ENCODE measurements at places on chromosomes 7 and 10. TPM values are rescaled to one million over a fixed set of nuclear protein-coding genes. Genes with fewer than 3 reads are reported as not detected.

The FAM25C gene
- total RNA-seq, result not detected

The MAPK8 gene
- 53.7 TPM for total RNA-seq

The PHYHIPL gene
- 0.69 TPM for total RNA-seq

The ZPBP gene
- not detected for total RNA-seq

The LBX1 gene
- total RNA-seq, result not detected

The CCAR1 gene
- 86.1 TPM for total RNA-seq

The PRLHR gene
- not detected for total RNA-seq

The INA gene
- total RNA-seq, result 0.23 TPM

The OR6B1 gene
- not detected for total RNA-seq

The CPXM2 gene
- total RNA-seq, result 0.33 TPM

The CCDC146 gene
- total RNA-seq, result 4.5 TPM

The JCAD gene
- total RNA-seq, result 234 TPM

The GCK gene
- not detected for total RNA-seq

The CTAGE6 gene
- not detected for total RNA-seq

The CD36 gene
- 3.8 TPM for total RNA-seq

The VSTM2A gene
- 1.2 TPM for total RNA-seq

The RELN gene
- 2.3 TPM for total RNA-seq

The SEMA3C gene
- 0.26 TPM for total RNA-seq

The PDAP1 gene
- 107 TPM for total RNA-seq

The CYP3A5 gene
- 0.69 TPM for total RNA-seq

DNA sequence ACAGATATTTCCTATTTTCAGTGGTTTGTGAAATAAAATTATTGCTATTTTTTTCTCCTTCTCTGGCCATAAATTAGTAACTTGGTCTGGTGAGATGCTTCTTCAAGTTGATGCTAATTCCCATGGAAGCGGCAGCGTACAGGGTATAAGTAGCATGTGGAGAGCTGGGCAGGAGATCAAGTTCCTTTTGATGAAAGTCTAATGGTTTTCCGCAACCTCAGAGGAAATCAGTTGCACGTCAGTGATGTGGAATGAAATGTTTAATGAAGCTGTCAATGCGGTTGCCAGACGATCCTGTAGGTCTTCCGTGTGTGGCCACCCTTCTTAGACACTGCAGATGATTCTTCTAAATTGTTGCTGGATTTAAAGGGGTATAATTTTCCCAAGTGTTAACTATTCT is 236.4 kb upstream of the GRM3 start:
- no peak overlapping the region for H3K27ac ChIP-seq
- no peaks in the 10 kb centered on the region for H3K36me3 ChIP-seq
- H3K4me3 ChIP-seq, result no peak overlapping the region

GRCh38 chr7:103048833-103049232 is 25.8 kb downstream of the FBXL13 start:
- H3K27me3 ChIP-seq, result no peaks in the 10 kb centered on the region
- no peaks in the 10 kb centered on the region for H3K4me1 ChIP-seq
- H3K4me3 ChIP-seq, result no peak overlapping the region
- no peak overlapping the region for H3K27ac ChIP-seq

- H3K36me3 ChIP-seq, result no peaks in the 10 kb centered on the region
- peaks cover 3% of the 10 kb centered on the region for H3K27me3 ChIP-seq
- H3K27ac ChIP-seq, result no peak overlapping the region
- H3K4me1 ChIP-seq, result peaks cover 4% of the 10 kb centered on the region
- DNase-seq, result no peak
These were observed 164.6 kb downstream of the PTEN start for GRCh38 chr10:88028072-88028471.

DNA sequence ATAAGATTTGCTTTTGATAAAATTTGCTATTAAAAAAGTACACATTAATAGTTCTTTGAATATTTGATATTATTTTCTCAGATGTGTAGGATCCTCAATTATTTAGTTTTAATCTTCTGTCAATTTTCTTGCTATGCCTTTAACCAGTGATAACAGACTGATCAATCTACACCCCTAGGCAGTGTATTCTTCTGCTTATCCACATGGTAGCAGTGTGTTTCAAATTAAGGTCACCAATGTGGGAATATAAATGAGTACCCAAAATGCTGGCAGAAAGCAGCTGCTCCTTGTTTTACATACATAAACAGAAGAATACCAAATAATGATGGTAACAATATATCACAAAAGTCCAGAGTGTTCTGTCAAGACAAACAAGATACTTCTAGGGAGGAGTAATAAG is 87.0 kb downstream of the SKAP2 start:
- H3K4me1 ChIP-seq, result no peaks in the 10 kb centered on the region
- DNase-seq, result no peak
- no peak overlapping the region for H3K27ac ChIP-seq
- H3K27me3 ChIP-seq, result no peaks in the 10 kb centered on the region

DNA sequence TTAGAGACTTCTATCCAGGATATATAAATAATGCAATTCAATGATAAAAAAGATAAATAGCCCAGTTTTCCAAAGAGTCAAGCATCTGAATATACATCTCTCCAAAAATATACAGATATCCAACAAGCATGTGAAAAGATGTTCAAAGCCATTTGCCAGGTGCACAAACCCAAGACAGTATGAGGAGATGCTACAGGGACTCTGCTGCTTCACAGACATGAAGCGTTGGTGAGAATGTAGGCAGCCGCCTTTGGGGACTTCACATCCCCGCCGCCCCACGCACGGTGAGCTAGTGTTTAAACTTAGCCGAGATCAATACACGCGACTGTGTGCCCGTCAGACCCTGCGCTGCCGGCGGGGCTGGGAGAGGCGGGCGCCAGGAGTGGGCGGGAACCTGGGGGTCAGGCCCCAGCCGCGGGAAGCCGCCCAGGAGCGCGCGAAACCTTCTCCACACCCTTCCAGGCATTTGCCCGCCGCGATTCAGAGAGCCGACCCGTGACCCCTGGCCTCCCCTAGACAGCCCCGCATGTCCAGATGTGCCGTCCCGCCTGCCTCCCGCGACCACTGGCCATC is 927 bp upstream of the ALOX5 start:
- H3K36me3 ChIP-seq, result peaks cover 4% of the 10 kb centered on the region
- H3K27me3 ChIP-seq, result peaks cover 16% of the 10 kb centered on the region
- peaks cover 7% of the 10 kb centered on the region for H3K4me1 ChIP-seq
- H3K27ac ChIP-seq, result peak overlapping the region; percentile 45

- H3K4me1 ChIP-seq, result no peaks in the 10 kb centered on the region
- H3K4me3 ChIP-seq, result no peak overlapping the region
- no peak overlapping the region for H3K27ac ChIP-seq
- no peak for DNase-seq
- no peaks in the 10 kb centered on the region for H3K36me3 ChIP-seq
- H3K27me3 ChIP-seq, result no peaks in the 10 kb centered on the region
These were observed 368.9 kb downstream of the RPS24 start for GRCh38 chr10:78402591-78402990.

DNA sequence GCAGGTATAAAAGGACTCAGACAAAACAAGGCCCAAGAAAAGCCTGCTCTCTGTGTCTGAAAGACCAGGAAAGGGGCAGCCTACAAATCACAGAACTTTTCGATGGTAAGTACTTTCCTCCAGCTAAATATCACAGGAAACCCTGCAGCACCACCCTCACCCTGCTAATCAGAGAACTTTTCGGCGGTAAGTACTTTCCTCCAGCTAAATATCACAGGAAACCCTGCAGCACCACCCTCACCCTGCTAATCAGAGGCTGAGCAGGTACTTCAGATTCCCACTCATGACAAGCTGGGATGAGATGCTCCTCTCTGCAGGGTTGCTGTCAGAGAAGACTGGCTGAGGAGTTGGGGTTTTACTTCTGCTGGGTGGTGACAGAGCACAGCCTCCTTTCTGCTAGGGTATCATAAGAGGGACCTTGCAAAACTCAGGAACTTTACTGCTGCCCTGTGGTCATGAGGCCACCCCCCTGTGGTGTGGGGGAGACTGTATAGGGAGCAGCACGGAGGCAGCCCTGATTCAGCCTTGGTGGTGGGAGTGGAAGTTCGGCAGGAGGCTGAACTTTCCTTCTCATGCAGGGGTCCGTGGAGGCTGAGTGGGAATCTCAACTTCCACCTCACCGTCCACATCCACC is 7.2 kb downstream of the WDR37 start:
- H3K4me1 ChIP-seq, result peaks cover 55% of the 10 kb centered on the region
- no peak overlapping the region for H3K4me3 ChIP-seq
- H3K27ac ChIP-seq, result no peak overlapping the region
- DNase-seq, result no peak
- peaks cover 2% of the 10 kb centered on the region for H3K27me3 ChIP-seq

- H3K27me3 ChIP-seq, result peaks cover 23% of the 10 kb centered on the region
- DNase-seq, result peak; percentile 35
These were observed 2.0 kb downstream of the AGAP3 start for GRCh38 chr7:151088019-151088855.

GRCh38 chr10:77798940-77799339 is 127.6 kb downstream of the DLG5 start:
- H3K27me3 ChIP-seq, result peaks cover 11% of the 10 kb centered on the region

GRCh38 chr10:69901628-69902505 is 100.2 kb downstream of the COL13A1 start:
- peak; percentile 75 for DNase-seq
- H3K4me1 ChIP-seq, result peaks cover 15% of the 10 kb centered on the region
- peaks cover 6% of the 10 kb centered on the region for H3K36me3 ChIP-seq
- H3K27ac ChIP-seq, result peak overlapping the region; percentile 6
- H3K27me3 ChIP-seq, result peaks cover 4% of the 10 kb centered on the region

- H3K27ac ChIP-seq, result no peak overlapping the region
- H3K27me3 ChIP-seq, result peaks cover 1% of the 10 kb centered on the region
- no peak overlapping the region for H3K4me3 ChIP-seq
- H3K36me3 ChIP-seq, result no peaks in the 10 kb centered on the region
- peaks cover 4% of the 10 kb centered on the region for H3K4me1 ChIP-seq
- DNase-seq, result no peak
These were observed 21.6 kb upstream of the MET start for GRCh38 chr7:116650436-116650835.

GRCh38 chr7:105849122-105849855 is 27.1 kb downstream of the ATXN7L1 start:
- no peak for DNase-seq
- H3K36me3 ChIP-seq, result peaks cover 29% of the 10 kb centered on the region
- H3K4me3 ChIP-seq, result peak overlapping the region; percentile 22
- peak overlapping the region; percentile 94 for H3K27ac ChIP-seq
- H3K27me3 ChIP-seq, result peaks cover 6% of the 10 kb centered on the region

DNA sequence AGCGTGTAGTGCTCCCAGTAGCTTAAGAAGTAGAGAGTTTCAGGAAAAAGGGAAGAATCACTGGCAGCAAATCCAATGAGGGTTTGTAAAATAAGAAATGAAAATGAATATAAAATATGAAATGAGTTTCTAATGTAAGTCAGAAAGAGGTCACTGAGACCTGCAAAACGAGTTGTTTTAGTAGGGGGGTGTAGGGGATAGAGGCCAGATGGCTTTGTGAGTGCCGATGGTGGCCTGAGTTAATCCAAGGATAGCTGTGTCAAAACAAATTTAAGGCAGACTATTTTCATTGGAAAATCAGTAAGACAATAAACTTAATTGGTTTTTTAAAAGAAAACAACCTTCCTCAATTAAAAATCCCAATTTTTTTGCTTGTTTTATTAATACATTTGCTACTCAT is 745 bp upstream of the ASB15 start:
- H3K27me3 ChIP-seq, result no peaks in the 10 kb centered on the region
- no peaks in the 10 kb centered on the region for H3K36me3 ChIP-seq
- H3K4me3 ChIP-seq, result no peak overlapping the region
- DNase-seq, result no peak

DNA sequence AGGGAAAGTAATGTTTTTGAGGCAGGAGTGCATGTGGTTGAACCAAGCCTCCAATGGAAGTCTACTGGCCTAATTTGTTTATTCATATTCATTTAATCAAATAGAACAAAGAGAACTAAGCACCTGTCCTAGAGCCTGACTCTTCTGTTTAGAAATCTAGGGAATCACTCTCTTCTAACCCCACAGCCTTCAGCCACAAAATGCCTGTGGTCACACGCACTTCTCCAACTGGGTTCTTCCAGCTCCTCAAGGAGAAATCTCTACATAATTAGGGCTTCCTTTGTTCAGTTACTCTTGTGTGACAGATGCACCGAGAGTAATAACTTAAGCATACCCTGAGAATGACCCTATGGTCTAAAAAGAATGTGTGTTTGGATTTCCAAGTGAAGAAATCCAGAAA is 133.7 kb upstream of the NAMPT start:
- H3K27me3 ChIP-seq, result no peaks in the 10 kb centered on the region
- H3K4me1 ChIP-seq, result peaks cover 3% of the 10 kb centered on the region
- DNase-seq, result no peak
- H3K36me3 ChIP-seq, result no peaks in the 10 kb centered on the region

GRCh38 chr10:69037489-69037888 is 48.9 kb downstream of the KIFBP start:
- DNase-seq, result no peak
- no peaks in the 10 kb centered on the region for H3K4me1 ChIP-seq
- peaks cover 5% of the 10 kb centered on the region for H3K36me3 ChIP-seq
- H3K4me3 ChIP-seq, result no peak overlapping the region

- no peaks in the 10 kb centered on the region for H3K36me3 ChIP-seq
- no peak for DNase-seq
- H3K27me3 ChIP-seq, result peaks cover 16% of the 10 kb centered on the region
- H3K4me3 ChIP-seq, result no peak overlapping the region
These were observed 3.3 kb downstream of the RADIL start for GRCh38 chr7:4880218-4880617.

GRCh38 chr7:151431768-151432311 is 8.1 kb downstream of the CRYGN start:
- DNase-seq, result no peak
- no peak overlapping the region for H3K4me3 ChIP-seq
- peaks cover 8% of the 10 kb centered on the region for H3K4me1 ChIP-seq
- peaks cover 7% of the 10 kb centered on the region for H3K27me3 ChIP-seq
- no peaks in the 10 kb centered on the region for H3K36me3 ChIP-seq

DNA sequence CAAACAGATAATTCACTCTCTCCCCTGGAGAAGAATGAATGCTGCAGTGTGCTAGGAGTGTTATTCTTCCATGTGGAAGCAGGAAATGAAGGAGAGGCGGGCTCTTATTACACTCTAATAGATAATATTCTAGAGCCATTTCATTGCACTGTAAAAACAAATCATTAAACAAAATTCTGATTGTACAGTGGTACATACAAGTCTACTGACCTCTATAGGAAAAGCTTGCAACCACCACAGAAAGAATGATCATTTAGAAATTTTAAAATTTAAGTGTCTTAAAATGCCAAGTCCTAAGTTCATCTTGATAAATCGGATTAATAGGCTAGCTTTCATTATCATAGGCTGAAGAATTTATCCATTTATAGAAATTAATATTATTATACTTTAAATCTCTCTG is 960.3 kb upstream of the LRRN3 start:
- H3K4me3 ChIP-seq, result no peak overlapping the region
- no peaks in the 10 kb centered on the region for H3K36me3 ChIP-seq
- H3K27me3 ChIP-seq, result no peaks in the 10 kb centered on the region
- DNase-seq, result no peak
- no peak overlapping the region for H3K27ac ChIP-seq
